ENCODE measurements at places on chromosomes 4 and X.
A peak's percentile ranks its signal among the peaks of the same experiment; 100 is the strongest.

- no peak for DNase-seq
These were observed 419.4 kb downstream of the C4orf33 start for GRCh38 chr4:129515356-129515755.

DNA sequence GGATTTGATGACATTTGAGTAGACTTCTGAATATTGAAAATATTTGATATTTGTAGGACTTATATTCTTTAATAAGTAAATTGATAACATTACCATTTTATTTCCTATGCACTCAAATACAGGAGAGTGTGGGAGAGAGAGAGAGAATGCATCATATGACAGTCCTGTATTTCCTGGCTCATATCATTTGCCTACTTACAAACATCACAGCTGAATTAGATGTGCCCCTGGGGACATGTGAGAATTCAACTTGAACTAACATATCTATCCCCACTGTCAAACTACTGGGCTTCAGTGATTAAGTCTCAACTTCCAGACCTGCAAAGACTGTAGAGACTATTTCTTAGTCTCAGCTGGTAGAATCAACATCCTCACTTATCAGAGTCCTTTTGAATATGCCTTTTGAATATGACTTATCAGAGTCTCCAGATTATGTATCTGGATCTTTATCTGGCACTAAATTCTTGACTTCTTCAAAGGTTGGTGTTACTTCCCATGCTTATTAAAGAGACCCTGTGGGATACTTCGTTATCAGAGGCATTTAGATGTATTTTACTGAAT lies 75.5 kb downstream of the PABPC4L start:
- DNase-seq = no peak

GRCh38 chr4:153181293-153181692 lies 22.9 kb upstream of the TRIM2 start:
- no peak for DNase-seq

DNA sequence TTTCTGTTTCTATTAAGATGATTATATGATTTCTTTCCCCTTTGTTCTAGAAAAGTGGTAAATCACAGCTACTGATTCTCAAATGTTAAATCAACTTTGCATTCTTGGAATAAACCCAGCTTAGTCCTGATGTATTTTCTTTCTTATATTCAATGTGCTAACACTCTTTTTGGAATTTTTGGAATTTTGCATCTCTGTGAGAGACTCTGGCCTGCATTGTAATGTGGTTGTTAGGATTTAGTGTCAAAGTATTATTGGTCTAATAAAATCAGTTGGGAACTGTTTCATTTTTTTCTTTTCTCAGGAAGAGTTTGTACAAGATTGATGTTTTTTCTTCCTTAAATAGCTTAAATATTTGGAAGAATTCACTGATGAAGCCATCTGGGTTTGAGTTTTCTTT lies 109.6 kb downstream of the KIT start:
- DNase-seq = no peak

DNA sequence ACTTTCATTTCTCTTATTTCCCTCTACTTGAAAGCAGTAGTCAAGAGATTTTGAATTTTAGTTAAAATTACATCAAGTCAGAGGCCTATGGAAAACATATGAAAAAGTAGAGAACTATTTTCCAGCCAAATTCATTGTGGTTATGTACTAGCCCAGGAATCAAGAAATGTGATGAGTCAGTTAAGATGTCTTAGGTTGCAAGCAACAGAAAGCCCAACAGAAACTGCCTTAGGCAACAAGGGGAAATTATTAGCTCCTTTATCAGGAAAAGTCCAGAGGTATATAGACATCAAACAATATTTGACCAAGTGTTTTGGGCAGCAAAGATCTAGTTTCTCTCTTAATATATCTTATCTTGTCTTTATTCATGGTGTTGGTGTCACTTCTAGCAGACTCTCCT lies 37.8 kb upstream of the FRMD7 start:
- no peak for DNase-seq

DNA sequence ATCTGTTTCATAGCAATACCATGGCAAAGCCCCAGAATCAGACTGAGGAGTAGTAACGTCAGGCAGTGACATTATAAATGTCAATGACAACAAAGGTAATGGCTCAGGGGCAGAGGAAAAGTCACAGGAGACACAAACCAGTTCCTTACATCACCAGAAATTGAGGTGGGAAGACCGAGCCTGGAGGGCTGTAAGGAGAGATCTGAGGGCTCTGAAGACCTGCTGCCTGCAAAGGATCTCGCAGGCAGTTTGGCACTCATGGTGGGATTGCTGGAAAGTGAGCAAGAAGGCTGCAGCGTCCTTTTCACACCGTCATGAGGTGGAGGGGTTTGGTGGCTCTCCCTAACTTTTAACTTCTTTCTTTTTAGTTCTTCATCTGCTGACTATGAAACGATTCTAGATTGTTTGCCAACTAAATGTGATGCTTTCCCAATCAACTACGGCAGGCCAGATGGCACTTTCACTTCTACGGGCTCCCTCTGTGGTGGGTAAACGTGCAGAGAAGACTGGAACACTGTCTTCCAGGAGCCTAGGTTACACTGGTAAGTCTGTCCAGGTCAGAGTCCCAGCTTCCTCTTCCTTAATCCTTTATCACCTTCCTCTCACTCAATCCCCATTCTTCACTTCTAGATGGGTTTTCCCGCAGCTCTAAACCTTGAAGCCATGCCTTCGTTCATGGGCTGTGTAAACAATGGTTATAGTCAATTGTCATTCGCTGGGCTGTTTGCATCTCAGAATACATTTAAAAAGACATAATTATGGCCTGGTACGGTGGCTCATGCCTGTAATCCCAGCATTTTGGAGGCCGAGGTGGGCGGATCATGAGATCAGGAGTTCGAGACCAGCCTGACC lies 58.2 kb downstream of the TBC1D9 start:
- no peak for DNase-seq

DNA sequence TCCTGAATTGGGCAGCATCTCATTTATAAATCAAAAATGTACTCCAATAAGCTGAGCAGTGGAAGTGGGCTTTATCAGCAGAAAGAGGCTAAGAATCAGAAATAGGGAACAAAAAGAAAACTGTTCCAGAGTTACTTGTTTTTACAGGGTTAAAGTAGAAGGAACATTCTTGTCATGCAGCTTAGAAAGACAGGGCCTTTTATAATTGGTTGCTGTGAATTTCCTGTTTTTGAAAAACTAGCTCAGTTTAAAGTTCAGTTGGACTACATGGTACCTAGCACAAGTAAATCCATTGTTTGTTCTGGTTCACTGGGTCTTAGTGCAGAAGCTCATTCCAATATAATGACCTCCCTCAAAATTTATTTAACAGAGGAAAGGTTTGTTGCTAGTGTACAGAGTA lies 200.8 kb downstream of the GRIA2 start:
- no peak for DNase-seq

DNA sequence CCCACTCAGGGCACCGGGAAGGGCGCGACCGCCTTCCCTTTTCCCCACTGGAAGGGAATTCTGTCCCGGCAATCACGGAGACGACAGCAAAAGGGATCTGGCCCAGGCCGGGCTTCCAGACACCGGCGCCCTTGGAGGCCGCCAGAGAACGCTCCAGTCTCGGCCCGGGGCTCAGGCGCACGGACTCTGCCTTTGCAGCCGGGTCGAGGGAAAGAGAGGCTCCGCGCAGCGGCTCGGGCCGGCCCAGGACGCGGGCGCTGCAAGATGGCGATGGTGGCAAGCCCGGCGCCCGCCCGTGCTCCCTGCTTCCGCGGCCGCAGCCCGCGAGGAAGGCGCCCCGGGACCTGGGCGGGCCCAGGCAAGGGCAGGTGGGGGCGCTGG lies 1.1 kb downstream of the CTBP1 start:
- no peak for DNase-seq

DNA sequence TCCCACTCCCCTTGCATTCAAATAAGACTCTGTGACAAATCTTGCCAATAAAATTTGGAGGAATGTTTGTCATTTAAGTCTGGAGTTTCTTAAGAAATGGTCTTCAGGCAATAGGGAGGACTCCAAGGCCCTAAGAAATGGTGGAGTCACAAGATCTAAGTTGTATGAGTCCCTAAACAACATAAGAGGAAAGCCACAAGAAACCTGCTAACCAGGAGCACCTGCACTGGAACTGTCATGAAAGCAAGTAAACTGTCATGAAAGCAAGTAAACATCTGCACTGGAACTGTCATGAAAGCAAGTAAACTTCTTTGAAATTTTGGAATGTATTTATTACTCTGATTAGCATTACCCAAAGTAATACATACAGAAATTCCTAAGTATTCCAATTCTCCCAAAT lies 3.5 kb downstream of the CNOT6L start:
- DNase-seq = no peak

DNA sequence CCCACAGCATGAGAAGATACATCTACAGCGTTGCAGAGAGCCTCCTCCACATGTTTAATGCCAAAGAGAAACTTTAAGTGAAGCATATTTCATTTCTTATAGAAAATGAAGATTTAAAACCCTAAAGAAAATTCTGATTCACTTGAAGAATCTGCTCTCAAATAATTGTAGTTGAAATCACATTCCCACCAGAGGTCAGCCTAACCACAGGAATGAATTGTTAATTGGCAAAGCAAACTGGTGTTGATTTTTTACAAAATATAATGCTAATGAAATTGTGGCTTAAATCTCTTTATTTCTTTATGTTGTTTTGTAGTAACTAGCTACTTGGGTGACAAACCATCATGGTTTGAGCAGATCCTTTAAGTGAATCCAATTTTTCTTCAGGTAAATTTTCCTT lies 31.1 kb upstream of the WDR17 start:
- no peak for DNase-seq

GRCh38 chr4:20046179-20046578 lies 205.5 kb upstream of the SLIT2 start:
- no peak for DNase-seq

- DNase-seq = no peak
These were observed 115.3 kb upstream of the ZNF827 start for GRCh38 chr4:146053891-146054290.

- peak; percentile 88 for DNase-seq
These were observed 78.8 kb upstream of the LEF1 start for GRCh38 chr4:108247387-108248049.

DNA sequence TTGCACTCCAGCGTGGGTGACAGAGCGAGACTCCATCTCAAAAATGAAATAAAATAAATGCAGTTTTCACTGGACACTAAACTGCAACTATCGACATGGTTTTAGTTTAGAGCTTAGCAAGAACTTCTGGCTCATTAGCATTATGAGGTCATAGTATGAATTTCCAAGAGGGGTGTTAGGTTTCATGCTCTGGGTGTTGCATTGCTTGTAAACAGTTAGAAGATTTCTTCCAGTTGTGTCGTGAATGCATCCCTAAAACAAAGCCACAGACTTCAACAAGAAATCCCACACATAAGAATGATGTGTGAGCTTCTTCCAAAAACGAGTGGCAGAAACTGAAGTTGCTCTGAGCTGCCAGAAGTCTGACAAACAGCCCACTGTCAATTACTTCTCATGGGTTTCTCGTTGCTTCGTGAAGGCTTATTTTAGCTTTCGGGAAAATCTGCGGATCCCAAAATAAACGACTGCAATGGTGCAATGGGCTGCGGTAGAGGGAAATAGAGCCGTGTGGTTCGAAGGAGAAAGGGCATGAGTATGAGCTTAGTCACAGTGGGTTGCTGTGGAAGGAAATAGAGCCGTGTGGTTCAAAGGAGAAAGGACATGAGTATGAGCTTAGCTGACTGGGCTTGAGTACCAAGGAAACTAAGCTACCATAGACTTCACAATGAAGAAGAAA lies 354.9 kb downstream of the DHRSX start:
- no peak for DNase-seq

- DNase-seq = no peak
These were observed 95.9 kb upstream of the TRPC3 start for GRCh38 chr4:122047456-122048425.

GRCh38 chr4:7172508-7172907 lies 19.8 kb upstream of the SORCS2 start:
- DNase-seq = no peak

- no peak for DNase-seq
These were observed 4.2 kb upstream of the CFP start for GRCh38 chrX:47633689-47634590.
